ENCODE measurements at places on chromosomes 5 and 9.

GRCh38 chr9:108069991-108070390 is 580.4 kb upstream of the KLF4 start:
- H3K27ac ChIP-seq = no peak overlapping the region

DNA sequence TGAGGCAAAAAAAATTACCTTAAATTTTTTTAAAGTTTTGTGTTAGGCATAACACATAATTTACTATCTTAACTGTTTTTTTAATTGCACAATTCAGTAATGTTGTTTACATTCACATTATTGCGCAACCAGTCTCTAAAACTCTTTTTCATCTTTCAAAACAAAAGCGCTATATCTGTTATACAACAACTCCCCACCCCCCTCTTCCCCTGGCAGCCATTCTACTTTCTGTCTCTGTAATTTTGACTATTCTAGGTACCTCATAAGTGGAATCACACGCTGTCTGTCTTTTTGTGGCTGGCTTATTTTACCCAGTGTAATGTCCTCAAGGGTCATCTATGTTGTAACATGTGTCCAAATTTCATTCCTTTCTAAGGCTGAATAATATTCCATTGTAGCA is 241.5 kb upstream of the DMRT1 start:
- no peaks in the 10 kb centered on the region for H3K36me3 ChIP-seq
- no peaks in the 10 kb centered on the region for H3K27me3 ChIP-seq
- H3K4me3 ChIP-seq = no peak overlapping the region
- H3K27ac ChIP-seq = no peak overlapping the region

DNA sequence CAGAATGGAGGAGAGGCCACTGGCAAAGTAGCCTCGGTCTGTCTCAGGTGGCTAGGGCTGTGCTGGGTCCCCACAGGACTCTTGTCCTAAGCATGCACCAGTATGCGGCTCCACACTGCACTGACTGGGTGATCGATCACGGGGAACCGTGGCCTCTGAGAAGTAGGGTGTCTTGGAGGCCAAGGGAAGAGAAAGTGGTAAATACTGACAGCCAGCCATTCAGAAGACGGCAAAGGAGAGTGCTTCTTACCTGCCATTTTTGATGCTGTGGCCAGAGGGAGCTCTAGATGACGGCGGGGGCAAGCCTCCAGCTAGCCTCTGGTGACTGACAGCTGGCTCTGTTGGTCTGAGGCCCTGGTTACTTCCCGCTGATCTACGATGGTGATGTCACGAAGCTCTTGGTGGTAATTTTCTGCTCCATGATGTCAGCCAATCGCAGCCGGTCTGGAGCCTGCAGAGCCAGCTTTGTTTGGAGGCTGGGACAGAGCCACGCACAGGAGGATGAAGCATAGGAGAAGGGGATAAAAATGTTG is 40.4 kb upstream of the GADD45G start:
- no peak overlapping the region for H3K4me3 ChIP-seq
- no peaks in the 10 kb centered on the region for H3K4me1 ChIP-seq
- DNase-seq = no peak
- no peaks in the 10 kb centered on the region for H3K27me3 ChIP-seq

GRCh38 chr9:72665421-72665820 is 144.0 kb downstream of the TMC1 start:
- no peak for DNase-seq
- H3K4me3 ChIP-seq = no peak overlapping the region
- H3K36me3 ChIP-seq = no peaks in the 10 kb centered on the region
- no peak overlapping the region for H3K27ac ChIP-seq
- no peaks in the 10 kb centered on the region for H3K4me1 ChIP-seq

- H3K27ac ChIP-seq = no peak overlapping the region
- no peaks in the 10 kb centered on the region for H3K4me1 ChIP-seq
- H3K27me3 ChIP-seq = peaks cover 54% of the 10 kb centered on the region
These were observed 127.8 kb downstream of the GABBR2 start for GRCh38 chr9:98580956-98581355.

DNA sequence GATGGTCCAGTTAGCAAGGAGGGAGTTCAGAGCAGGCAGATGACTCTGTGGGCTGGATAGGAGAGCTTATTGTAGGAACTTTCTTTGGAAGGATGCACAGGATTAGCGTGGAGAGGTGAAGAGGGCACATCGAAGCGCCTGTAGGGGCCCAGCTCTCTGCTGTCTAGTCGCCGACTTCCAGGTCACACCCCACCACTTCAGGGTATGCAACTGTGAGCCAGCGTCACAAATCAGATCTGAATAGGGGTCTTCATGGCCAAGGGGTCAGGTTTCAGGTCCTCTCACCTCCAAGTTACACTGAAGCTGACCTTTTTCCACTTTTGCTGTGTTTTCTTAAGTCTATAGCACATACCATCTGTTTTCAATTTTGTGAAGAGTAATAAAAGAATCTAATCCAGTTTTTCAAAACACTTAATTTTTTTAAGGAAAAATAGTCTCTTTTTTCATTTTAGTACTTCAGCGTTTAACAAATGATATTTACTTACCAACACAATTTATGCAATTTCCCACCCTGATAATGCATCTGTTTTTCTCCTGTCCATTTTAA is 364.2 kb upstream of the CLINT1 start:
- H3K4me1 ChIP-seq = no peaks in the 10 kb centered on the region
- no peaks in the 10 kb centered on the region for H3K36me3 ChIP-seq
- no peak for DNase-seq
- no peaks in the 10 kb centered on the region for H3K27me3 ChIP-seq
- H3K4me3 ChIP-seq = no peak overlapping the region
- no peak overlapping the region for H3K27ac ChIP-seq

DNA sequence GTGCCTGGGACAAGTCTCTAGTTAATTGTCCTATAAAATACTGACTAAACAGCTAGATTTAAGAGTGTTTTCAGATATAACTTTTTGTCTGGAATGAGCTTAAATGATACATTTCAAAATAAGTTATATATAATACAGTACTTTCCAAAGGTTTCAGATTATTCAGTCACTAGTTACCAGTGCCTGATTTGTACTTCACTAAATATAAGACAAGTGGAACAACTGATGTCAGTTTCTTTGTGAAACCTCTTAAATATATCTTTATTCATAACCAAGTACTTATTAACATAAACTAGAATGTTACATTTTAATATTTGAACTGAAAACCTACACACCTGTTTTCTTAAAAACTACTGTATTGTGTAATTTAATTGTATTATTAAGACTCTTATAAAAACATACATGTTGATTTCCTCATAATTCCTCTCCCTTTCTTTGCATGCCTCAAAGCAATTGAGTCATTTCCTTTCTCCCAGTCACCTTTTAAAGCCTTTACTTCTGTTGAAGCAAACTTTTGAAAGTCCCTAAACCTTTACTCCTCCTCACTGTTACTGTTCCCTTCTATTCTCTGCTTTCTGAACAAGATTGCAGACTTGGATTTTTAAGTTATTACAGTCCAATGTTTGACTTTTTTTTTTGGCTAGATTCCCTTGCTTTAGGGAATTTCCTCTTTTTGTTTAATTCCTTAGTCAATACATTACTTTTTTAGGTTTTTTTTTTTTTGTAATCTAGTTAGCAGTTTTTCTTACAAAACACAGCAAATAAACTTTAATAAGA is 8.7 kb upstream of the SEMA6A start:
- H3K36me3 ChIP-seq = no peaks in the 10 kb centered on the region
- H3K27me3 ChIP-seq = no peaks in the 10 kb centered on the region

- H3K4me1 ChIP-seq = peaks cover 15% of the 10 kb centered on the region
- H3K4me3 ChIP-seq = no peak overlapping the region
- DNase-seq = no peak
- H3K27ac ChIP-seq = no peak overlapping the region
- no peaks in the 10 kb centered on the region for H3K36me3 ChIP-seq
These were observed 68.3 kb downstream of the LPAR1 start for GRCh38 chr9:110969971-110970386.

- no peak overlapping the region for H3K27ac ChIP-seq
- no peak for DNase-seq
- no peaks in the 10 kb centered on the region for H3K36me3 ChIP-seq
- no peak overlapping the region for H3K4me3 ChIP-seq
These were observed 555 bp downstream of the CFAP95 start for GRCh38 chr9:69820955-69821788.

GRCh38 chr9:13750639-13751038 is 471.1 kb upstream of the MPDZ start:
- H3K27ac ChIP-seq = no peak overlapping the region
- H3K4me3 ChIP-seq = no peak overlapping the region
- no peak for DNase-seq
- no peaks in the 10 kb centered on the region for H3K36me3 ChIP-seq
- no peaks in the 10 kb centered on the region for H3K27me3 ChIP-seq
- H3K4me1 ChIP-seq = no peaks in the 10 kb centered on the region

GRCh38 chr5:137496919-137497318 is 2.2 kb downstream of the SPOCK1 start:
- H3K4me1 ChIP-seq = peaks cover 10% of the 10 kb centered on the region
- peaks cover 4% of the 10 kb centered on the region for H3K27me3 ChIP-seq
- no peaks in the 10 kb centered on the region for H3K36me3 ChIP-seq
- H3K27ac ChIP-seq = no peak overlapping the region
- H3K4me3 ChIP-seq = no peak overlapping the region

- H3K4me3 ChIP-seq = no peak overlapping the region
- no peaks in the 10 kb centered on the region for H3K4me1 ChIP-seq
- DNase-seq = no peak
- no peaks in the 10 kb centered on the region for H3K27me3 ChIP-seq
- no peaks in the 10 kb centered on the region for H3K36me3 ChIP-seq
- H3K27ac ChIP-seq = no peak overlapping the region
These were observed 1092.0 kb downstream of the MAT2B start for GRCh38 chr5:164597293-164597900.

- no peak for DNase-seq
- no peaks in the 10 kb centered on the region for H3K36me3 ChIP-seq
- no peak overlapping the region for H3K4me3 ChIP-seq
- H3K27ac ChIP-seq = no peak overlapping the region
- no peaks in the 10 kb centered on the region for H3K27me3 ChIP-seq
These were observed 122.8 kb upstream of the STC2 start for GRCh38 chr5:173451031-173451430.
